ENCODE measurements at places on chromosomes 13 and 19. TPM values are rescaled to one million over a fixed set of nuclear protein-coding genes. Genes with fewer than 3 reads are reported as not detected.

CGB8 gene
- not detected for total RNA-seq

CYSLTR2 gene
- not detected for total RNA-seq

VSTM1 gene
- not detected for total RNA-seq

MISP gene
- total RNA-seq: 0.22 TPM
